ENCODE measurements at places on chromosomes 2 and 18.

GRCh38 chr2:30068067-30068466 lies 78.7 kb upstream of the YPEL5 start:
- no peak for DNase-seq

- DNase-seq = no peak
Measured at GRCh38 chr2:236959036-236959435, 126.7 kb upstream of the COPS8 start.

- no peak for DNase-seq
Measured at GRCh38 chr18:23740105-23740830, 51.0 kb downstream of the LAMA3 start.

GRCh38 chr18:9737472-9738121 lies 29.5 kb downstream of the RAB31 start:
- DNase-seq = no peak

DNA sequence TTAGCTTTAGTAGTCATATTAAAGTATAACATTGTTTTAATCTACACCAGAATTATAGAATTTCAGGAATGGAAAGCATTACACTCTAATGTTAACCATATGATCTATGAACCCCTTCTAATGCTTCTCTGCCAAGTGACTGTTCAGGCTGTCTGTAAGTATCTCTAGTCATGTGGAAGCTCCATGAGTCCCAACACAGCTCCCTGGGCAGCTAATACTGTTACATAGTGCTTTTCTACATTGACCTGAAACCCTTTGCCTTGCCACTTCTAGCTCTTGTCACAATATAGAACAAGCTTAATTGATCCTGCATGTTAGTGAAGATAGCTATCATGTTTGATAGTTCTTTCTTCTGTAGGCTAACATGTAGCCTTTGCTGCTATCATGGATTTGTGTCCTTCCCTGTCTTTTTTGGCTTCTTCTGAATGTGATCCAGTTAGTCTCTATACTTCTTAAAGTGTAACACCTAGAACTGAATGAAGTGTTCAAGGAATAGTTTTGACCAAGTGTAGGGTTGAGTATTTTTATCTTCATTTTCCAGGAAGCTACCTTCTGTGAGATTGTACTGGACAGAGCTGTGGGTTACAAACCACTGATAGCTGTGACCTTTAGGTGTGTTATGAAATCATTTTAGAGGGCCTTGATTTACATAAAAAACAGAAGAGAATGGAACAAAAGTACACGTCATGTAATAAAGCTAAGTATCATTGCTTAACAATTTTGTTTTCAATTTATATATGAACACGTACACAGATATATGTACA lies 23.7 kb downstream of the BABAM2 start:
- no peak for DNase-seq

GRCh38 chr18:55795101-55795669 lies 207.2 kb upstream of the TCF4 start:
- no peak for DNase-seq

DNA sequence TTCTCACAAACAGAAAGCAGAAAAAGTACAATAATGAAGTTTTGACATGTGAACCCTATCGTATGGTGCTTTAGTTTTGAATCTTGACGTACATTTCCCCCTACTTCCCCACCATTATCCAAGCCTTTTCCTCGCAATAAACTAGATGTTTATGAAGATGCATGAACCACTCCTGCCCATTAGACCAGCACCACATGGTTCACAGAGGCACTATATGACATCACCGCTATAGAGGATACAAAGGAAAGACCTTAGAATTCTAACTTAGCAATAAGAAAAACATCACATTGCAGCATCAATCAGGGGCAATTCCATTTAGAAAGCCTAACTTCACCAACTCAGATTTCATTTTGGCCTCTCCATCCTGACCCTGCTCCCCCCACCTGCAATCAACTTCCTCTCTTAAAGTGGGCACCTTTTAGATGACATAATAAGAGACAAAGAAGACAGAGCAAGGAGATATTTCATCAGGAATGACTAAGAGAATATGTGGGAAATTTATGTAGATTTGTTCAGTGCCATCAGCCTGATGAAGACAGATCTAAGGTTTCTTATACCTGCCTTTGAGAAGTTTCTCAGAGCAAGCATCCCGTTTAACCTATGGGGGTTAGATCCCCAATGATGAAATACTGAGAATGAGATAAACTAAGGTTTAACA lies 124.9 kb downstream of the PIGN start:
- DNase-seq = no peak
